Thyroid gland (tissue), 4 donors: ENCODE measurements at places on chromosomes 5 and 9.

- no peak for DNase-seq
Observed at GRCh38 chr5:138697720-138698360, 55.4 kb upstream of the CTNNA1 start.

- no peak for DNase-seq
Observed at GRCh38 chr5:87034557-87034956, 233.1 kb upstream of the RASA1 start.

DNA sequence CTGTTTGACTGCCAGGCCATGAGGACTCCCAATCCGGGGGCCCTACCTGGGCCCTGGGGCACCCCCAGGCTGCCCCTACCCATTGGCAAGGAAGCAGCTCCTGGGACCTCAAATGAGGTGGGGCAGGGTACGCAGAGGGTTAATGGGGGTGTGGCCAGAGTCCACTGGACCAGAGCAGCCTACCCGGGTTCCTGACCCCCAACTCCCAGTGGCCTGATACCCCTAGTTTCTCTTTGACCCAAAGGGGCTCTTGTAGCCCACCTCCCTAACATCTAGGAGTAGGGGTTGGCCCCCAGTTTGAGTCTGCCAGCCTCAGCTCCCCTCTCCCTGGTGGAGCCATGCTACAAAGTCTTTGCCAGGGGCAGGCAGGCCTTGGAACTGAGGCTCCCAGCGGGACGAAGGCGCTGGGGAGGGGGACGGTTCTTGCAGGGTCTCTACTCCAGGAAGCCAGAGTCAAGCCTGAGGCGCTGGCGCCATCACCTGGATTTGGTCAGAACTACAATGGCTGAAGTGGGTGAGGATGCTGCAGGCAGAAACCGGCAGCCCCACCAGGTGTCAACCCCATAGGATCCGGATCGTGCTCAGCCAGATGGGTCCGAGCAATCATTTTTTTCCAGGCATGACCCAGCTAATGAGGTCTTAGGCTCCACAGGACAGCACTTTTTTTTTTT lies 8.4 kb upstream of the CERCAM start:
- peak; percentile 57 for DNase-seq

DNA sequence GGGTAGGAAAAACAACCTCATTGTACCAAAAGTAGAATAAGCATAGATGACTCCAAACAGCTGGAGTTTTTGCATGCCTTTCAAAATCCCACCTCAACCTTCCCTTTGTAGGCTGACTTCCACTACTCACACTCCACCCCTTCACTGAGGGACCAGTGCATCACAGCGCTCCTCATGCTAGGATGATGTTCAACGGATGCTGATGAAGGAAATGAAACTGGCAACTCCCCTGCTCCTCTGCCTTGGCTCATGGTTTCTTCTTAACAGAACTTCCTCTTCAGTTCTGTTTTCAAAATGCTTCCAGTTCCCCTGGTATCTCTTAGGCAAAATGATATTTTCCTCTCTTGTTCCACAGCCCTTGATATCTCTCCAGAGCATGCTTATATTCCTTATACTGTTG lies 29.0 kb downstream of the LIFR start:
- no peak for DNase-seq
